Activated naive CD4-positive, alpha-beta T cell treated with Interleukin-2 at 50 U/mL for 16 hours (primary cell): ENCODE measurements at places on chromosomes 3 and 15.

DNA sequence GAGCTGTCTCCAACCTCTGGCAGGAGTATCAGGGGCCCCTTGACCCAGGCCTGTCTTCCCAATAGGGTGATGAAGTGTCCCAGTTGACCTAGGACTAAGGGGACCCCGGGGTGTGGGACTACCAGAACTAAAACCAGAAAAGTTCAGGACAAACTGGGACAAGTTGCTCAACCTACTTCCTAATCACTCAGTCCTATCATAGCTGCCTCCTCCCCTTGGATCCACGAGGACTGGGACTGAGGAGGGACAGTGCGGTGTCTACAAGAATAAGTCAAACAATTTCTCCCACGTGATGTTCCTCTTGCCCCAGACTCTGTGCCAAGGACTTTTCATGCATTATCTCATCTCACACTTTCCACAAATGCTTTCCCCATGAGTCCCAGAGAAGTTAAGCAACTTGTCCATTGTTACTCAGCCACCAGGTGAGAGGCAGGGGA is 49.4 kb upstream of the SLCO2A1 start:
- no peak for DNase-seq

GRCh38 chr3:120470870-120471269 is 20.1 kb upstream of the FSTL1 start:
- no peak for DNase-seq

GRCh38 chr3:12518261-12519028 is 26.9 kb downstream of the MKRN2OS start:
- no peak for DNase-seq

GRCh38 chr15:57566834-57567233 is 24.9 kb upstream of the MYZAP start:
- DNase-seq: no peak

- DNase-seq: no peak
Measured at GRCh38 chr3:63442918-63443317, 164.8 kb downstream of the SYNPR start.
